Dermis microvascular lymphatic vessel endothelial cell (primary cell): ENCODE measurements at places on chromosomes 13 and 19. TPM values are rescaled to one million over a fixed set of nuclear protein-coding genes. Genes with fewer than 3 reads are reported as not detected.

IFNL1 gene
- total RNA-seq, result not detected in 2 replicates

PRTN3 gene
- total RNA-seq, result not detected in 2 replicates

PSMD8 gene
- 240 and 269 TPM in 2 replicates for total RNA-seq

IQCN gene
- 0.13 and 0.25 TPM in 2 replicates for total RNA-seq

MATK gene
- total RNA-seq, result 0.64 and 0.76 TPM in 2 replicates

CDX2 gene
- not detected in 2 replicates for total RNA-seq

ZNF416 gene
- 2.7 and 4.6 TPM in 2 replicates for total RNA-seq

CD33 gene
- total RNA-seq, result under 0.01 TPM in 1 of 2 replicates, not detected in the other

ZNF526 gene
- 4.9 and 6.2 TPM in 2 replicates for total RNA-seq

HPN gene
- total RNA-seq, result under 0.01 TPM in 1 of 2 replicates, not detected in the other

SLC7A10 gene
- total RNA-seq, result not detected in 2 replicates

NFKBIB gene
- total RNA-seq, result 8.0 and 15.3 TPM in 2 replicates

IL12RB1 gene
- total RNA-seq, result 0.13 TPM in 2 replicates

RPS15 gene
- 352 and 534 TPM in 2 replicates for total RNA-seq

PEAK3 gene
- total RNA-seq, result 0.13 and 0.51 TPM in 2 replicates

KLK2 gene
- not detected in 2 replicates for total RNA-seq

NCAN gene
- under 0.01 TPM in 1 of 2 replicates, not detected in the other for total RNA-seq

SLC25A41 gene
- total RNA-seq, result 0.13 TPM in 2 replicates

PCSK4 gene
- 0.26 and 1.0 TPM in 2 replicates for total RNA-seq

CYP2A7 gene
- total RNA-seq, result not detected in 2 replicates

NFIX gene
- total RNA-seq, result 16.9 and 22.3 TPM in 2 replicates

TEX26 gene
- not detected in 2 replicates for total RNA-seq

MYPOP gene
- 0.64 and 1.8 TPM in 2 replicates for total RNA-seq

SYNGR4 gene
- total RNA-seq, result not detected in 2 replicates

FBXL3 gene
- total RNA-seq, result 52.6 and 64.4 TPM in 2 replicates

TNFSF9 gene
- 0.39 and 0.63 TPM in 2 replicates for total RNA-seq

ZNF136 gene
- 3.7 and 5.1 TPM in 2 replicates for total RNA-seq

PTGER1 gene
- 0.13 and 0.25 TPM in 2 replicates for total RNA-seq

SIAH3 gene
- total RNA-seq, result not detected in 2 replicates

LILRA2 gene
- total RNA-seq, result not detected in 2 replicates

ZNF628 gene
- 0.77 and 2.1 TPM in 2 replicates for total RNA-seq

ZNF418 gene
- 1.4 and 2.3 TPM in 2 replicates for total RNA-seq

CBY2 gene
- not detected in 2 replicates for total RNA-seq

ZNF773 gene
- total RNA-seq, result 5.8 and 12.1 TPM in 2 replicates

STOML3 gene
- total RNA-seq, result not detected in 2 replicates

RFPL4A gene
- 1.3 and 3.4 TPM in 2 replicates for total RNA-seq

LRRC8E gene
- total RNA-seq, result 0.77 and 1.1 TPM in 2 replicates

HRC gene
- total RNA-seq, result not detected in 2 replicates

WDR87 gene
- not detected in 2 replicates for total RNA-seq

TICAM1 gene
- 2.3 and 4.4 TPM in 2 replicates for total RNA-seq

CYP2F1 gene
- not detected in 2 replicates for total RNA-seq

MAST1 gene
- total RNA-seq, result 0.26 and 1.1 TPM in 2 replicates

B3GNT3 gene
- under 0.01 TPM in 2 replicates for total RNA-seq

REEP6 gene
- total RNA-seq, result 0.26 and 0.51 TPM in 2 replicates

DENND1C gene
- not detected in 2 replicates for total RNA-seq

LYPD3 gene
- total RNA-seq, result 0.26 and 0.51 TPM in 2 replicates

AP1M2 gene
- total RNA-seq, result not detected in 2 replicates

ZNF808 gene
- 10.3 and 11.3 TPM in 2 replicates for total RNA-seq
